ENCODE measurements at places on chromosomes 5 and 9.

- DNase-seq = no peak
These were observed 168.5 kb downstream of the RAB3C start for GRCh38 chr5:58751222-58751837.

- DNase-seq = no peak
These were observed 12.5 kb upstream of the CTSL start for GRCh38 chr9:87713278-87713987.

- DNase-seq = no peak
These were observed 848.5 kb upstream of the WWC1 start for GRCh38 chr5:167442922-167443321.

DNA sequence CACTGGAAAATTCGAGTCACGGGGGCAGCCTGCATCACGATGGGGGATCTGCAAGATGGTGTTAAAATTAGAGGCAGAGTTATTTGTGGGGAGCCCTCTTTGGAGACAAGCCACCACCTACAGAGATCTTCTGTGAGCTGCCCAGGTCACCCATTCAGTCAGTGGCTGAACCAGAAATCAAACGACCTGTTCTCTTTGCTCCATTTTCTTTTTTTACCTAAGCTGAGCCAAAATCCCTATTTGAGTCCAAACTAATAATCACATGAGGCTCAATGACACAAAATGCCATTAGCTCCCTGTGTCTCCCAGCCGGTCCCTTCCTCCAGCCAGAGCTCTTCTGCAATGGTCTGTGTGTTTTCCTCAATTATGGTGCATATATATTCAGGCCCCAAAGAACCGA lies 394.2 kb downstream of the AGTPBP1 start:
- no peak for DNase-seq

GRCh38 chr5:168370831-168371230 lies 79.4 kb downstream of the WWC1 start:
- no peak for DNase-seq

All from activated T-cell treated with anti-CD3 and anti-CD28 coated beads, Interleukin-2, amount 50 U/mL, for 4 hours (primary cell).